ENCODE measurements at places on chromosomes 1 and 21. TPM values are rescaled to one million over a fixed set of nuclear protein-coding genes. Genes with fewer than 3 reads are reported as not detected.

SH3BGR gene
- 1.3 TPM for total RNA-seq

NBPF15 gene
- total RNA-seq = 12.0 TPM

- no peak for DNase-seq
Observed at GRCh38 chr1:39842836-39843235, 40.5 kb downstream of the TRIT1 start.

- DNase-seq = no peak
Observed at GRCh38 chr21:34825101-34825500, 156.3 kb downstream of the CLIC6 start.

GRCh38 chr1:94156096-94156625, 35.2 kb upstream of the ABCA4 start:
- no peak for DNase-seq

GRCh38 chr1:246959944-246960693, 28.4 kb upstream of the AHCTF1 start:
- DNase-seq = no peak

DNA sequence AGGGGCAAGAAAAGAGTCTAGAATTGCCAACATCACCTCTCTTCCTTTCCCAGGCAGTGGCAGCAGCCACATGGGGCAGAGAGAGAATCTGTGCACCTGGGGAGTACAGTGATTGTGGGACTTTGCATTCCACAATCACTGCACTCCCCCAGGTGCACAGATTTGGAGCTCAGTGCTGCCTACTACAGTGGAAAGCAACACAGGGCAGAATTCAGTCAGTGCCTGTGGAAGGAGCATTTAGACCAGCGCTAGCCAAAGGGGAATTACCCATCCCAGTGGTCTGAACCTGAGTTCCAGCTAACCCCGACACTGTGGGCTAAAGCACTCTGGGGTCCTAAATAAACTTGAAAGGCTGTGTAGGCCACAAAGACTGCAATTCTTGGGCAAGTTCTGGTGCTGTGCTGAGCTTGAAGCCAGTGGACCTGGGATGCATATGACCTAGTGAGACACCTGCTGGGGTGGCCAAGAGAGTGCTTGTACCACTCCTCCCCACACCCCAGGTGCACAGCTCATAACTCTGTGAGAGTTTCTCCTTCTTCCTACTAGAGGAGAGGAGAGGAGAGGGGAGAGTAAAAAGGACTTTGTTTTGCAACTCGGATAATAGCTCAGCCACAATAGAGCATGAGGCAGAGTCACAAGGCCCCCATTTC, 50.3 kb downstream of the NUP210L start:
- no peak for DNase-seq

GRCh38 chr1:119635811-119636390, 12.2 kb downstream of the ZNF697 start:
- DNase-seq = no peak
